ENCODE measurements at places on chromosomes 11 and 22. TPM values are rescaled to one million over a fixed set of nuclear protein-coding genes. Genes with fewer than 3 reads are reported as not detected.

FXYD6 gene
- total RNA-seq = 41.2 TPM

- no peak for DNase-seq
Measured at GRCh38 chr11:20875889-20876288, 206.5 kb downstream of the NELL1 start.

SMDT1 gene
- total RNA-seq = 172 TPM

GRCh38 chr22:29348041-29348440 lies 32.5 kb upstream of the RASL10A start:
- no peak for DNase-seq

OR10D3 gene
- not detected for total RNA-seq

CRYBB2 gene
- total RNA-seq = not detected

SYTL2 gene
- 2.4 TPM for total RNA-seq

EFEMP2 gene
- 83.1 TPM for total RNA-seq

DNA sequence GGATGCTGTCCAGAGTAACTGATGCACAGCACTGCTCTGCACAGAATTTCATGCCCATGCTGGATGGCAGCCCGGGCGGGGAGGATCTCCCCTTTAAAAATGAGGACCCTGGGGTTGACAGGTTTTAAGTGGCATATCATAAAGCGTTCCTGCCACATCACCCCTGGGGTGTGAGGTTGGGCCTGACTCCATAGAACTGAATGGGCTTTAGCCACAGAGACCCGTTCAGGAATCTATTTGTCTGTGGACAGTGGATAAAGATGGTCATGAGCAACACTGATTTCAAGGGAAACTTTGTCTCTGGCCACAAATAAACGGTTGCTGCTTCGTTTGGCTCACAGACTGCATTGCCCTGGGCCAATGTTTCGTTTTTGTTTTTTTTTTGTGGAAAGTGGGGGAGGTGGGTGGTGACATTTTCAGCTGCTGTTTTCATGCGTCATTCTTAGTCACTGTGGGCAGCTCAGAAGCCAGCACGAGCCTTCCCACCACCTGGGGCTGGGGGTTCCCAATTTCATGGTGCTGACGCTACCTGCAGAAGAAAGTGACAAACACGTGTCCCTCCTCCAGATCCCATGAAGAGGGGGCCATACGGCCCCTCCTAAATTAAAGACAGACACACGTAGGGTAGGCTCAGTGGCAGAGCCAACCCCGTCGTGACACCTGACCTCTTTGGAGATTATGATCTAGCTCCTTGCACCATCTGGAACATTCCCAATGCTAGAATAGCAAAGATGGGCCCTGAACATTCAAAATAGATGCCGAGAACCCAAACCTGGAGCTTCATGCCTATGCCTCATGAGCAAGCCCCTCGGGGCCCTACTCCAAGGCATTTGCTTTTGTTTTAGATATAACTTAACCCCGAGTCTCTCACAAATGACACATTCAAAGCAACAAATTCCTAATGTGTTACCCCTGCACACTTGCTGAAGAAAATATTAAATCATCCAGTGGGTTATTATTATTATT lies 54.8 kb upstream of the PHF21B start:
- no peak for DNase-seq

JRKL gene
- total RNA-seq = 6.0 TPM

DNA sequence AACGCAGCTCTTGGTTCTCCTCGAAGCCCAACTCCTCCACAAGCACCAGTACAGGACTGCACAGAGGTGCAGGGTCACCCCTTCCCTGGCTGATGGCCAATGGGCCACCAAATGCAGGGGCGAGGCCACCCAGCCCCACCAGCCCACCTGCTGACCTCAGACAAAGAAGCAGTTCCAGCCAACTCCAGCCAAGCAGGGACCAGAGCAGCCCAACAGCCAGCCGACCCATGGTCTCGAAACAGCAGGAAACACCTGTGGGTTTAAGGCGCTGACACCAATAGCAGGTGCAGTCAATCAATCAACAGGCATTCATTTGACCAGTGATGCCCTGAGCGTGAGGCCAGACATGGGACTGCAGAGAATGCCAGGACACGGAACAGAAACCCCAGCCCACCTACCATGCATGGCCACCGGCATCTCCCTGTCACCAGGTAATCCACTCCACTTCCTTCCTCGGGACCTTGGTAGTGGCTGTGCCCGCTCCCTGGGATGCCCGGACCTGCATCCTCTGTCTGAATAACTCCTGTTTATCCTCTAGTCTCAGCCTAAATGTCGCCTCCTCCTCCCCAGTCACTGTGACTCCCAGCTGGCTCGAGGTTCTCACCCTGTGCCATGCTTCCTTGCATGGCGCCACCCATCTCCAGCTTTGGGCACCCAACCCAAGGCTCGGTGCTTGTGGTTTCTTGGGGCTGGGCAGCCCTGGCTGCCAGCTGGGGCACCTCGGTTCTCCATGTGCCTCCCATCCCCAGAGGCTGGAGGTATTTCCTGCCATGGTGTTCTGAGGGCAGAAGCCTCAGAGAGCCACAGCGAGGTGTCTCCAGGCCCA lies 1475.4 kb downstream of the BRD1 start:
- no peak for DNase-seq

Data from Right ventricle myocardium inferior (tissue), 1 donor.